Left kidney (tissue), 8 donors: ENCODE measurements at places on chromosomes 5 and 9. TPM values are rescaled to one million over a fixed set of nuclear protein-coding genes. Genes with fewer than 3 reads are reported as not detected.

GRCh38 chr5:13188371-13188770 lies 756.1 kb downstream of the DNAH5 start:
- DNase-seq: no peak

GRCh38 chr9:4691795-4692194 lies 12.4 kb downstream of the CDC37L1 start:
- no peak for DNase-seq

The CMYA5 gene
- polyA plus RNA-seq: 26.4 TPM

GRCh38 chr5:27594141-27594540 lies 555.8 kb upstream of the CDH9 start:
- DNase-seq: no peak

DNA sequence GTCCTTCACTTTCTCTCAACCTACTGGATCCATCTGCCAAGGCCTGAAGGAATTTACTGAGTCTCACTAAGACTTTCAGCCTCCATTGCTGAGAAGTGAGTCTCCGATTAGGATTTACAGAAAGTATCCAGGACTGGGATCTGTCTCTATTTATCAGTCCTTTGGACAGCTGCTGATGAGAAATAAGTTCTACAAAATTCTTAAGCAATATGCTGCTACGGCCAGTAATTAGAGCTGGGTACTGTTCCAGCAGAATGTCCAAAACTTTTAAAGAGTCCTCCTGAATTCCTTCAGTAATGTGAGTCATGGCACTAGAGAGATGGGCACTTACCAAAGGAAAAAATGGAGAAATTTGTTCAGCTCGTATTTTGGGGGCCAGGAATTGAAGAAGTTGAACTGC lies 5.9 kb downstream of the TEX10 start:
- no peak for DNase-seq

The SLC27A6 gene
- polyA plus RNA-seq: 1.7 TPM

The GAPT gene
- 0.55 TPM for polyA plus RNA-seq
